AG10803 (cell line): ENCODE measurements at places on chromosomes 16 and 17.

GRCh38 chr17:43625606-43626005 is 36.1 kb downstream of the MEOX1 start:
- no peak for DNase-seq

DNA sequence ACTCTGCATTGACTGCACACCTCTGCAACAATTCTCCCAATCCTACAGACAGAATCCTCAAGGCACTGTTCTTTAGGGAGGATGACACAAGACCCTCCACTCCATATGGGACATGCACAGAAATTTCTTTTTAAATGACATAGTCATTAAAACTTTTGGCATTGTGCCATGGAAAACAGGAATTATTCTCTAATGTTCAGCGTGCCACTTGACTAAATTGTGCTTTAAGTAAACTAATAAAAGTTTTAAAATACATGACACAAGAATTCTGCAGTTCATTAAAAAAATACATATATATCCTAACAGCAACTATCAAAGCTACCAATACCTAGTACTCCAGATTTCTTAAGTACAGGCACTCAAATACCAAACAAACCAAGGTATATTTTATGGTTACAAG is 16.0 kb downstream of the CEP112 start:
- DNase-seq: no peak

DNA sequence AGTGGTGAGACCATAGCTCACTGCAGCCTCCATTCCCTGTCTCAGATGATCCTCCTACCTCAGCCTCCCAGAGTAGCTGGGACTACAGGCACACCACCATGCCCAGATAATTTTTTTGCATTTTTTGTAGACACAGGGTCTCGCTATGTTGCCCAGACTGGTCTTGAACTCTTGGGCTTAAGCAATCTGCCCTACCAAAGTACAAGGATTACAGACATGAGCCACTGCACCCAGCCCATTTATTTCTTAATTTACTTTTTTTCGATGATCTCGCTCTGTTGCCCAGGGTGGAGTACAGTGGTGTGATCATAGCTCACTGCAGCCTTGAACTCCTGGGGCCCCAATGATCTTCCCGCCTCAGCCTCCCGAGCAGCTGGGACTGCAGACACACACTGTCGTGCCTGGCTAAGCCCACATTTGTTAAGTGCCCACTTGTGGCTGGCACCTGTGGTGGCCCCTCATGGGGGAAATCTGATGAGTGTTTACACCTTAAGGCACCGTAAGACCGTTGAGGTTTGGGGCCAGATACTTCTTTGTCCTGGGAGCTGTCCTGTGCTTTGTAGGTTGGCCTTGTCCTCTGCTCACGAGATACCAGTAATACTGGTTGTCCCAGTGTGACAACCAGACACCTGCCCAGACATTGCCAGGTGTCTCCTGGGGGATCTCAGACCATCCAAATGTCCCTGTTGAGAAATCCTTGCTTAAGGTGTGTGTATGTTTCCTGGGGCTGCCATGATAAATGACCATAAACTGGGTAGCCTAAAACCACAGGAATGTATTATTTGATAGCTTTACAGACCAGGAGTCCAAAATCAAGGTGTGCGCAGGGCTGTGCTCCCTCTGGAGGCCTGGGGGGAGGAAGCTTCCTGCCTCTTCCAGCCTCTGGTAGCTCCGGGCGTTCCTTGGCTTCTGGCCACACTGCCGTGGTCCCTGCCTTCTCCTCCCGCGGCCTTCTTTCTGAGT is 141.4 kb upstream of the GSE1 start:
- no peak for DNase-seq

DNA sequence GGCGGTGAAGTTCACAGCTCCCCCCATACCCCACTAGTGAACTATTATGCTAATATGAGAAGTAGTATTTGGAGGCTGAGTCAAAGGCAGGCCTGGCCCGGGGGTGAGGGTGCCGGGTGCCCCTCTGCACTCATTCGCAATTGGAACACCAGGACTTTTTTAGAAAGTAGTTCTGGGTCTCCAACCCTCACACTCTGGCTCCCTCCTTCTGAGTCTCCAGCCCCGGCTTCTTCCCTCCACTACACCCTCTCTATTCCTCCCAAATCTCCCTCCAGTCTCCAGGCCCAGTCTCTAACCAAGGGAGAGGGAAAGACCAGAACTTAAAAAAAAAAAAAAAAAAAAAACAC is 11.3 kb upstream of the HOXB2 start:
- no peak for DNase-seq

- no peak for DNase-seq
Observed at GRCh38 chr17:8918807-8919465, 46.6 kb downstream of the PIK3R5 start.

DNA sequence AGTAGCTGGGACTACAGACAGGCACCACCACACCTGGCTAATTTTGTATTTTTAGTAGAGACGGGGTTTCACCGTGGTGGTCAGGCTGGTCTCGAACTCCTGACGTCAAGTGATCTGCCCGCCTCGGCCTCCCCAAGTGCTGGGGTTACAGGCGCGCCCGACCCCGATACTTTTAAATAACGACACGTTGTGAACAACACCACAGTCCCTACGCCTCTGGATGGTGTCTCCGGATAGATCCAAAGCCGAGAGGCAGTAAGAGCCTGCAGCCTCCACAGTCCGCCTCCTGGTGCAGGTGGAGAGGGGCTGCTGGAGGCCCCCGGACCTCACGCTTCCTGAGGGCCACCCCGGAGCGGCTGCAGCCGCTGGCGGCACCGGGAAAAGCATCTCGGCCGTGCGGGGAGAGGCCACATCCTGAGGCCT is 741 bp upstream of the TLCD3A start:
- no peak for DNase-seq
